ENCODE measurements at places on chromosomes 2 and 18.

GRCh38 chr18:10519999-10520935 is 5.6 kb upstream of the NAPG start:
- peak; percentile 10 for DNase-seq

- no peak for DNase-seq
Measured at GRCh38 chr2:122736279-122736678, 980.8 kb downstream of the TSN start.

DNA sequence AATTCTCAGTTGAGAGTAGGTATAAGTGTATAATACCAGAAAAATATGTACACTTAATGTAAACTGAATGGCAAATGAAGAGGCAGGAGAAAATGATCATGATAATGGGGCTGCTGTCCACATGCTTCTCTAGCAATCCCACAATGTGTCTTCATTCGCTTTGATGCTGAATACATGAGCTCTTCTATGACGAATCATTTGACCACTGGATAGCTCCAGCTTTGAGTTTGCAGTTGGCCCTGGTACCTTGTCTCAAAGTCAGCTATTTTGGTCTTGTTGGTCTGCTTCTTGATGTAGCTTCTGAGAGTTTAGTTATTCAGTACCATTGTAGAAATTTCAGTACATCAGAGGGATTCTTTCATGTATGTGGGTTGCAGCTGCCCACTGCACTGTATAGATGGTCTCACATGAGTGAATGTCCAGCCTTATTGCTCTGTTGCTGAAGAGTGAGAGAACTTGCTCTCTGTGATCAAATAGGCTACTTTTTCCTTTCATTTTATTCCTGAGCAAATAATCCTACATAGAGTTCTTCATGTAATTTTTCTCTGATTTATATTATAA is 105.1 kb downstream of the TTC27 start:
- no peak for DNase-seq

DNA sequence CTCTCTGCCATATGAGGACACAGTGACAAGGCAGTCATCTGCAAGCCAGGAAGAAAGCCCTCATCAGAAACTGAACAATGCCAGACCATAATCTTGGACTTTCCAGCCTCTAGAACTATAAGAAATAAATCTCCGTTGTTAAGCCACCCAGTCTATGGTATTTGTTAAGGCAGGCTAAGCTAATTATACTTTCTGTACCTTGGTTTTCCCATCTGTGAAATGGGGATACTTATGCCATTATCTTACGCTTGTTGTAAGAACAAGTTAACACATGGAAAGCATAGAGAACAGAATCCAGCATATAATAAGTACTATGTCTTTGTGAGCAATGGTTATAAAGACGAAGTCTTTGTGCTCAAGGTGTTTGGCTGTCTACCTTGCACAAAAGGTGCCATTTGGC is 8.3 kb upstream of the ADD2 start:
- no peak for DNase-seq

- DNase-seq, result no peak
Measured at GRCh38 chr2:23565814-23566213, 180.8 kb downstream of the KLHL29 start.

GRCh38 chr2:54408288-54408687 is 47.8 kb upstream of the SPTBN1 start:
- DNase-seq, result no peak

- DNase-seq, result no peak
Measured at GRCh38 chr2:144424559-144425240, 95.2 kb downstream of the ZEB2 start.

- peak; percentile 21 for DNase-seq
Measured at GRCh38 chr2:109062859-109063700, 65.9 kb upstream of the SH3RF3 start.

DNA sequence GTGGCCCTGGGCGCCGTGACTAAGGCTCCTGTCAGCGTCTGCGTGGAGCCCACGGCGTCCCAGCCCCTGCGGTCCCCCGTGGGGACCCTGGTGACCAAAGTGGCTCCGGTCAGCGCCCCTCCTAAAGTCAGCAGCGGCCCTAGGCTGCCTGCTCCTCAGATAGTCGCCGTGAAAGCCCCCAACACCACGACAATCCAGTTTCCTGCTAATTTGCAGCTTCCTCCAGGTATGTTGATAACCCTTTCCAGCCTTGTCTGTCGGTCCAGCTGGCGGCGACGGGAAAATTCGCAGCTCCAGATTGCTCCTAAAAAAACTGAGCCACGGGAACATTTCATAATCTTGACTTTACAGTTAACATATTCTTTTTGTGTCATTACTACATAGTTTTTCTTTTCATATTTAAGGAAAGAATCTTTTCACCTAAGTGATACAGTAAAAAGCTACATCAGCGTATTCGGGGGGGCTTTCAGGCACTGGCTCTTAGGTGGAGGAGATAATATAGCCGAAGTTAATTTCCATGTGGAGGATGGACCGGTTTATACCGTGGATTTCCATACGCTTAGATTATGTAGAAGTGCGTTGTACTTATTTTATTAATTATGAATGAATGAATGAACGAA is 916 bp downstream of the TAF4B start:
- DNase-seq, result no peak

- DNase-seq, result peak; percentile 17
Measured at GRCh38 chr2:9423922-9424272, 443 bp downstream of the CPSF3 start.
